H9 (cell line): ENCODE measurements at places on chromosomes 4 and X. TPM values are rescaled to one million over a fixed set of nuclear protein-coding genes. Genes with fewer than 3 reads are reported as not detected.

DNA sequence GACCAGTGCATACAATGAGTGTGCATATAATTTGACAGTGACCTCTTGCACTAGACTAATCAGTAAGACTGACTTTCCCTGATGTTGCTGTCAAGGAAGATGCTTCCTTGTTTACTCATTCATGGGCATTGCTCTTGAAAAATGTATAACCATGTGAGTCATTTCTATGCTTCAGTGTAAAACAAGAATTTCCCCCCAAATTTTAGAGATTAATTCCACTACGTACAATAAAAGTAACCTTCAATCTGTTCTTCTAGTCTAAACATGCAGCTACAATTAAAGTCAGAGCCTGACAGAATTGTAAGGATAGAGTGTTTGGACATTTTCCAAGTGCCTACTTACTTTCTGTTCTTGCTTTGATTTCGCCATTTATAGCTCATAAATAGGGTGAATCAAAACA lies 935.7 kb downstream of the RAPGEF2 start:
- DNase-seq = no peak

DNA sequence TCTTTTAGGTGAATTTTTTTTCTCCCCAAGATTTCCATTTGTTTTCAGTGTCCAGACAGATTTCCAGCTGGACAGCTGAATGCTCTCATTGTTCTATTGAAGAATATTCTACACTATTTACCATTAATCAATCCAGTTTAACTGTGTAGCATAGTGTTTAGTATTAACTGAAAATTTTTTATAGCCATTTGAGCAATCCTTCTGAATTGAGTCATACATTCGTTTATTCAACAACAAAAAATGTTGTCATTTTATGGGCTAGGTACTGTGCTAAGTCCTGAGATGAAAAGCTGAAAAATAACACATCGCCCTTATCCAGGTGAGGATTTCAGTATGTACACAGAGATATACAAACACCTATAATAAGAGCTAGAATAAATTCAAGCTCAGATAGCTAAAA lies 223.3 kb downstream of the COL25A1 start:
- no peak for DNase-seq

DNA sequence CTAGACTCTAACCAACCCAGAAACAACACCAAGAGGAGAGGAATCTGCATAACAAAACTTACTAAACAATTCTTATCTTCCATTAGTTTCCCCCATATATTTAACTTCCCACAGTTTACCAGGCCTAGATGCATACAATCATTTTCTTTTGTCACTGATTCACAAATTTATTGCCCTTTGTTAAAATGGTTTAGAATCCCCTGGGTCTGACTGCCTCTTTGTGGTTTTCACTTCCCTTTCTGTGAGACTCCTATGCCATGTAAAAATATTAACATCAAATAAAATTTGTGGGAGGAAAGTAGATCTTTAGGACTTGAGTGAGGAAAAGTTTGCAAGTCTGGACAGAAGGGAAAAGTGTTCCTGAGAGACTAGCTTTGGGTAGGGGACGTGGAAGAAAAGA lies 393.8 kb upstream of the CNKSR2 start:
- no peak for DNase-seq

DNA sequence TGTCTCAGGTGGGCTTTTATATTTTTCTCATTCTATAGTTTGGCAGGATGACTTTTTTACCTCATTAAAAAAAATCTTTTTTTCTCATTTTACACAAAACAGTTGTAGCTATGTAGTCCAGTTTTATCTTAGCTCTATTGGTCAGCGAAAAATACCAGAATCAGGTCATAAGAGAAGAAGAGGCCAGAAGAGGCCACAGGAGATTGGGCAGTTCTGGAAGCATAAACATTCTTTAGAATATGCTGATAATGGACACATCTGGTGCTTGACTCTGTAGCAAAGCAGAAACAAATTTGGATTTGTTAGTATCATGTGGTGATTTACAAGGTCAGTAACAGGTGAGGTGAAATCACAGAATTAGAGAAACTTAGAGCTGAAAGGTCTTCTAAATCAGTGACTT lies 66.6 kb upstream of the ARHGAP24 start:
- DNase-seq = no peak

HTN3 gene
- total RNA-seq = not detected in 2 replicates

- no peak for DNase-seq
These were observed 12.2 kb upstream of the HERC6 start for GRCh38 chr4:88366460-88366859.

- DNase-seq = no peak
These were observed 160.2 kb upstream of the GALNT7 start for GRCh38 chr4:173008436-173008835.

OCRL gene
- total RNA-seq = 30.1 and 31.4 TPM in 2 replicates

DNA sequence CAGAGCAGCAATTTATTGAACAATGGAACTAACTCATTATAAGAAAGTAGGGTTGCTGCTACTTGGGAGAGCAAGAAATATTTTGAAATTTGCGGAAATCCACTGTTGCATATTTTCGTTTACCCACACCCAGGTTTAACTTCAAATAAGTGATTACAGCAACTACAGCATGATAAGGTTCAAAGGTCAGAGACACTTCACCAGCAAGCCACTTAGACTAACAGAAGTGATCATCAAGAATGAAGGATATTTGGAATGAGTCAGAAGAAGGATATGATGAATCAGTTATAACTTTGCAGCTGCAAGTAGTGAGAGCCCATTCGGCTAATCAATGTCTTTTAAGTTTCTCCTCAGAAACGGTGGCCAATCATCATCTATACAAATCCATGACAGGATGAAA lies 199.3 kb downstream of the TMA16 start:
- DNase-seq = no peak

CXCL8 gene
- not detected in 2 replicates for total RNA-seq

DNA sequence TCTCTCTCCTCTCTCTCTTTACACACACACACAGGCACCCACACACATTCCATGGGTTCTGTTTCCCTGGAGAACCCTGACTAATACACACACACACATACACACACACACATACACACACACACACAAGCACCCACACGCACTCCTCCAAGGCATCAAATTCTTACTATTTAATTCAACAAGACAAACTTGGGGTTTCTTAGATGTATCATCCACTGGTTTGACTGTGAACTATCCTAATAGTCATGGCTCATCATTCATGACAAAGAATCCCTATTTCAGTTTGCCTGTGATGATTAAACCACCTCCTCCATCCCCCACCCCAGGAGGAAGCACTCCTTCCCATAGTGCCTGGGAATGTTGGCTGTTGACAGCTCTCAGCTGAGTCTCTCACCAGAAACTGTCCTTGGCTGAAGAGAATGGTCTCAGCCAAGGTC lies 98.2 kb downstream of the USP46 start:
- DNase-seq = no peak

GRCh38 chr4:152588869-152589268 lies 53.0 kb upstream of the FBXW7 start:
- DNase-seq = no peak

- no peak for DNase-seq
These were observed 32.9 kb upstream of the PTPN13 start for GRCh38 chr4:86561256-86561655.

- DNase-seq = no peak
These were observed 20.8 kb upstream of the TMEM185A start for GRCh38 chrX:149652232-149652981.

NXF2B gene
- not detected in 2 replicates for total RNA-seq

GIMD1 gene
- total RNA-seq = not detected in 2 replicates

DNA sequence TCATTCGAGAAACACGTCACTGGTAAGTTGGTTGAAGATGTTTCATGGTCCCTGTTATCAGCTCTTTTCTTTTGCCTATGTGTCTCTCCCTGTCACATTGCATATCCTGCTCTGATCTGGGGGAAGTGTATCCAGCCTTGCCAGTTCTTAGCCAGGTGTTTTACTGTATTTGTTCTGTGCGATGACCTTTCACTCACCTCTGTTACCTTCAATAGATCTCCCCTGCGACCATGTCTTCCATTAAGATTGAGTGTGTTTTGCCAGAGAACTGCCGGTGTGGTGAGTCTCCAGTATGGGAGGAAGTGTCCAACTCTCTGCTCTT lies 2.6 kb downstream of the RGN start:
- DNase-seq = no peak

DNA sequence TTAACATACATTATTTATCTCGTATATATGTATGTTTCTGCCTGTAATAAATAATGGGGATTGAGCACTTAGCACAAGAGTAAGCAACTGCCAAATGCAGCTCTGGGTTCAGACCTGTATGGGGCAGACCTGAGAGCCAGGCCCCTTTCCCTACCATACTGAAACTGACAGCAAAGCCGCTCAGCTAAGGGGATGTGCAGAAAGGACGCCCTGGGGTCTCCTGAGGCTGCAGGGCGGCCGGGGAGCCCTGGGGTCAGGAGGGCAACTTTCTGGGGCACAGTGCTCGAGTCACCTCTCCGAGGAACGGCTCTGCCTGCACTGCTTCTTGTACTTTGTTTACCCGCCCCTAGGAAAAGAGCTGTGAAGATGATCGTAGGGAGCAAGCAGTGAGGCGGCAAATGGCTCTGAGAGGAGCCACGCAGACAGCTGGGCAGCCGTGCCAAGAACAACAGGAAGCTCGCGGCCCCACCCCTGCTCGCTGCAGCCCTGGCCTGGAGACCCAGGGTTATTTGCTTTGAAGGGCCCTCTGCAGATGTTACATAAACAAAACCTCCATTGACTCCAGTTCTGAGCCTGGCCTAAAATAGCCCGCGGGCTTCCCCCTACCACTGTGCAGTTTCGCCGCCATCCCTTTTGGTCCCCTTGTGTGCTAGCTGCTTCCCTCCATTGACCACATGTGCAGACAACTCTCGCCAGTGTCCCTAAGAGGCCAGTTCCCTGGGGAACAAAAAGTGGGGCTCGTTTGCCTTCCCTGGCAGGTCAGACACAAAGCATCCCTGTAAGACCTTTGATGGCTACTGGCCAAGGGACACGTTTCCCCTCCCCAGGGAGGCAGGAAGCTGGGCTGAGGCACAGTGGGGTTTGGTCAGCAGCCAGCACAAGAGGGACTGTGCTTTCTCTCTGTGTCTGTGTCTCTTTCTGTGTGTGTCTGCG lies 111.3 kb upstream of the LNX1 start:
- peak; percentile 49 for DNase-seq

GRCh38 chrX:66110112-66110511 lies 53.9 kb upstream of the HEPH start:
- DNase-seq = peak; percentile 20

NHSL2 gene
- total RNA-seq = 5.7 and 6.4 TPM in 2 replicates

GRCh38 chr4:129437347-129437746 lies 341.4 kb downstream of the C4orf33 start:
- no peak for DNase-seq
